ENCODE measurements at places on chromosomes 5 and 9.

DNA sequence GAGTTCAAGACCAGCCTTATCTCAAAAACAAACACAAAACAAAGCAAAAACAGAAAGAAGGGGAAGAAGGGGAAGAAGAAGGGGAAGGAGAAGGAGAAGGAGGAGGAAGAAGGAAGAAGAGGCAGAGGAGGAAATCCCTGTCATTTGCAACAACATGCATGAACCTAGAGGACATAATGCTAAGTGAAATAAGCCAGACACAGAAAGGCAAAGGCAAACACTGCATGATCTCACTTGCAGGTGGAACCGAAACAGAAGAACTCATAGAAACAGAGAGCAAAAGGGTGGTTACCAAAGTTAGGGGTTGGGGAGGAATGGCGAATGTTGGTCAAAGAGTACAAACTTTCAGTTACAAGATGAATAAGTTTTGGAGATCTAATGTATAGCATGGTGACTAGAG lies 135.4 kb downstream of the UGCG start:
- no peak for DNase-seq

- DNase-seq, result no peak
Observed at GRCh38 chr5:68991279-68992084, 102.3 kb upstream of the SLC30A5 start.

GRCh38 chr5:10634562-10634961 lies 70.7 kb downstream of the ANKRD33B start:
- no peak for DNase-seq

GRCh38 chr5:123585871-123586270 lies 73.9 kb downstream of the CSNK1G3 start:
- no peak for DNase-seq

DNA sequence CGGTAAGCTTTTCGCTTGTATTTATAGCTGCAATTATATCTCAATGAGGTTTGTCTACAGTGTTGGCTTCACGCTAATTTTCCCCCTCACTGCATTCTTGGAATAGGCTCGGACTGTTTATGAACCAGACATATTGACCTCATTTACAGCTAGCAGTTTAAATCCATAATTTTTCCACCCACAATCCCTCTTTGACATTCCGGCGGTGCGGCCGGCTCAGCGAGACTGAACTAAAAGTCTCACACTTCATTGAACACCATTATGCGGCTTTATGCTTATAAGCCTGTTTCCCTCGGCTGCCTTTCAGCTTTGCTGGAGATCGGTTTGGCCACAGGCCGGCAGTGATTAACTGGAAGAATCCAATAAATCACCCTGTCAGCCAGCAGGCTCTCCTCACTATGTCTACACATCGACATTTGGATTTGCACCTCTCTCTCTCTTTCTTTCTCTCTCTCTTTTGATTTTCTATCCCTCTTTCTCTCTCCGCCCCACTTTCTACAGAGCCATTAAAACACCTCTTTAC lies 315.0 kb upstream of the TLE4 start:
- no peak for DNase-seq

DNA sequence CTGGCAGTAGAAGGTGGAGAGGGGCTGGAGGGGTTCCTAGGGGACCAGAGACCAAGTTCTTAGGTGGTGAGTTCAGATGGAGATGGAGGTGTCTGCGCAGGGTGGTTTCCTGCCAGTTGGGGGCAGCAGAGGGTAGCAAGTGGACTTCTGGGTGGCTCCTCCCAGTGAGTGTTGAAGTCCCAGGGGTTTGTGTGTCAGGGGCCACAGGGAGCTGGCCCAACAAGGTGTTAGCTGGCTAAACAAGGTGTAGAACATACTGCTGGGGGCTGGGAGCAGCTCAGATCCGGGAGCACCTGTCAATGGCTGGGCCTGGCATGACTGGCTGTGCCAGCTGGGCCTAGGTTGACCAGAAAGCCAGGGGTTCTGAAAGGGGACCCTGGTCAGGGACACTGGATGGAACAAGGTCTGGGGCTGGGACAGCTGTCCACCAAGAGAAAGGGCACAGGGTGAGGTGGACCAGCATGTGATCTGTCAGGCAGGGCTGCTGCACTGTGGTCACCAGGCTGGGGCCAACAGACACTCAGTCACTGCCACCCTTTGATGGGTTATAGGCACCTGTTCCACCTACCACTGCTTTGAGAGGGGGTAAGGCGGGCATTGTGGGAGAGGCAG lies 35.6 kb downstream of the DAB2IP start:
- DNase-seq, result peak; percentile 78

- DNase-seq, result no peak
Observed at GRCh38 chr9:107368696-107369095, 85.6 kb downstream of the RAD23B start.

DNA sequence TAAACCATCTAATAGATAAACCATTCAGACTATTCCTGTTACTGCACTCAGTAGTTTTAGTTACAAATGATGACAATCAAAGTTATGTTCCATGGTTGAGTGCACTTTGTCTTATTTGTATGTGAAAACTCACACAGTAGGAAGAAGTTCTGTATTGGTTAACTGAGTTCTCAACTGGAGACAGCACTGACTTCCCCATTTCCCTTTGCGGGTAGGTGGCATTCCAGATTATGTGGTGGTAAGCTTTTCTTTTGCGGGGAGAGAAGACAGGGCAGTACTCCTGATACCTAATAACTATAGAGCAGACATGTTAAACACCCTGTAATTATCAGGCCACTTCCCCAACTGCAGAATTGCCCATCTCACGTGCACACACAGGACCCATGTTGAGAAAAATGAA lies 24.4 kb downstream of the TARS1 start:
- no peak for DNase-seq

GRCh38 chr9:89177944-89178829 lies at the start of gene SHC3:
TSS of gene SHC3 (minus strand) at chr9:89178818. CDS start at chr9:89178460, 358 bp downstream.
- DNase-seq, result peak; percentile 20

DNA sequence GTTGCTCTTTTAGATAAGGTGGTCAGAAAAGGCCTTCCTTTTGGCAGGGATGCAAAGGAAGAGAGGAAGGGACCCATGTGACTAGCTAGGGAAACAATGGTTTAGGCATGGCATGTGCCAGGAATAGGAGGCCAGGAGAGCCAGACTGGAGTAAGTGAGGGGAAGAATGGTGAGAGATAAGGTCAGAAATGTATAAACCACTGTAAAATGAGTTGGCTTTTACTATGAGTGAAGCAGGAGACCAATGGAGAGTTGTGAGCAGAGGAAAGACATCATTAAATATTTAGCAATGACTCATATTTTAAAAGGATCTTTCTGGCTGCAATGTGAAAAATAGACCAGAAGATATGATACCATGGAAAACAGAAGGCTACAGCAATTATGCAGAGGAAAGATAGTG lies 50.9 kb downstream of the AP3B1 start:
- no peak for DNase-seq

- DNase-seq, result no peak
Observed at GRCh38 chr5:177131352-177132135, 2.0 kb upstream of the NSD1 start.

- DNase-seq, result no peak
Observed at GRCh38 chr5:167814040-167814439, 477.4 kb upstream of the WWC1 start.

DNA sequence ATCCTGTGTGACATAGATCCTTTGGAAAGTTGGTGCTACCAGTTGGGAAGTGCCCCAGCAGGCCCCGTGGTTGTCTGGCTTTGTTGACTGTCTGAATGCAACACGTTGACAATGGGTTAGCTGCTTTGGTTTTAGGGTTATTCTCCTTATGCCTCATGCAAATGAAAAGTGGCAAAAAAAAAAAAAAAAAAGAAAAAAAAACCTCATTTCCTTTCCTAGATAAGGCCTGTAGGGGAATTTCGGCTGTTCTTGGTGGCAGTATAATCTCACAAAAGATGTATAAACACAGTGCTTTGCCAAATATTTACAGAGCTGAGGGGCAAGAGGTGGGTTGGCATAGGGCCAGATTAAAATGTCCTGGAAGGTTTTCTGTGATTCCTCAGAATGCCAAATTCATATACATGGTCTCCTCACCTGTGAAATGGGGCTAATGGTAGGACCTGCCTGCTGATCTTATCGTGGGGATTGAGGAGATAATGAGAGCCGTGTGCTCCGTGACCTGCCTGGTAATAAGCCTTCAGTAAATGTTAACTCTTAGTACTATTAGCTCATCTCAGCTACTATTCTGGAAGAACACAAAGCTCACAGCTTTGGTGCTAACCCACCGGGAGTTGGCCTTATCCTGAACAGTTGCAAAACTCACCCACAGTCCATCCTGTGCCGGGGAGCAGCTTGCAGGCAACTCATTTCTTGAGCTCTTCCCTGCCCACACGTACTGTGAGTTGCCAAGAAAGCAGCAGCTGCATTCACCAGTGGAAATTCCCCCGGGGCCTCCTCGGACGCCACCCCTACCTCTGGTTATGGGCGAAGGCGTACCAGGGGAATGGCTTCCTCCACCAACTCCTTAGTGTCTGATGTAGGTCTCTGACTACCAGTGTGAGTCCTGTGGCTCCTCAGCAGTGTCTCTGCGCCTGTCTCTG lies 220.3 kb downstream of the NR3C1 start:
- peak; percentile 68 for DNase-seq

DNA sequence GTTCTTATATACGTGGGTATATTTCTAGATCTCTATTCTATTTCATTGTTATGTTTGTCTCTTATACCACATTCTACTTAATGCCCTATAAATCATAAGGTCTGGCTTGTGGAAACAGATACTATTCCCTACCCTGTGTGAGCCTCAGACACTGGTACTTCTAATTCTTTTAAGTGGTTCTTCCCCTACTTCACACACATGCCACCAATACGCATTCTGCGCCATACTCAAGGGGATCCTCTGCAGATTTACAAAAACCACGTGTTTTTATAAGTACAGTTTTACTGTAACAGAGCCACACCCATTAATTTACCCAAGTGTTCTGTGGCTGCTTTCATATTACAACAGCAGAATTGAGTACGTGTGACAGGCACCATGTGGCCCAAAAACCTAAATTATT lies 195.6 kb downstream of the SAXO1 start:
- no peak for DNase-seq
